ENCODE measurements at places on chromosomes 4 and X. TPM values are rescaled to one million over a fixed set of nuclear protein-coding genes. Genes with fewer than 3 reads are reported as not detected.

Gene VCX2
- not detected for total RNA-seq

Gene CITED1
- 42.7 TPM for total RNA-seq

- no peaks in the 10 kb centered on the region for H3K36me3 ChIP-seq
- peak within 1 kb of the TSS; percentile 87 for H3K4me3 ChIP-seq
- H3K27me3 ChIP-seq, result no peaks in the 10 kb centered on the region
- DNase-seq, result peak; percentile 60
These were observed at the start of gene CXCL5 for GRCh38 chr4:73998040-73999011. CXCL5 (minus strand) TSS chr4:73998677; CDS start chr4:73998581, 96 bp downstream.

- no peaks in the 10 kb centered on the region for H3K36me3 ChIP-seq
- H3K27me3 ChIP-seq, result peaks cover 3% of the 10 kb centered on the region
- H3K27ac ChIP-seq, result peak overlapping the region; percentile 82
- peak; percentile 61 for DNase-seq
- peaks cover 34% of the 10 kb centered on the region for H3K4me1 ChIP-seq
- H3K4me3 ChIP-seq, result peak overlapping the region; percentile 20
These were observed 11.3 kb upstream of the KIAA0232 start for GRCh38 chr4:6771229-6771671.

Gene ATP7A
- 11.5 TPM for total RNA-seq

GRCh38 chr4:159278399-159278798 lies 175.5 kb downstream of the RAPGEF2 start:
- no peaks in the 10 kb centered on the region for H3K27me3 ChIP-seq
- peaks cover 5% of the 10 kb centered on the region for H3K36me3 ChIP-seq
- H3K27ac ChIP-seq, result no peak overlapping the region

Gene ADGRG4
- total RNA-seq, result not detected
